ENCODE measurements at places on chromosomes 3 and 15.

GRCh38 chr3:128360705-128361271, 105.9 kb downstream of the DNAJB8 start:
- no peaks in the 10 kb centered on the region for H3K27me3 ChIP-seq
- H3K27ac ChIP-seq: no peak overlapping the region
- H3K36me3 ChIP-seq: no peaks in the 10 kb centered on the region
- no peak overlapping the region for H3K4me3 ChIP-seq
- DNase-seq: no peak

DNA sequence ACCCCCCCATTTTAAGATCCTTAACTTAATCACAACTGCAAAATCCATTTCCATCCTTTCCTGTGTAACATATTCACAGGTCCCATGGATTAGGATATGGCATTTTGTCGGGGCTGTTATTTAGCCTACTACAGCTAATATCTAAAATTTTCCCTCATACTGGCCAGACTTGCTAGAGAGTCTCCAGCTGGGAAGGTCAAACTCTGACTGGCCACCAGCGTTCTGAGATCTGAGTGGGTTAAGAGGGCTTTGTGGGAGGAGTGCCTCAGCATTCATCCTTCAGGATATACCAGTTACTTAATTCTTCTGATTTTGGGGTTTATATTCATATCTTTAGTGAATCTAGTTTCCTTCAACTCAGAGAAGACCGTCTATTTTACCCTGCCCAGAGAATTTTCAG, 17.7 kb downstream of the TM4SF18 start:
- H3K36me3 ChIP-seq: no peaks in the 10 kb centered on the region
- H3K27ac ChIP-seq: no peak overlapping the region

DNA sequence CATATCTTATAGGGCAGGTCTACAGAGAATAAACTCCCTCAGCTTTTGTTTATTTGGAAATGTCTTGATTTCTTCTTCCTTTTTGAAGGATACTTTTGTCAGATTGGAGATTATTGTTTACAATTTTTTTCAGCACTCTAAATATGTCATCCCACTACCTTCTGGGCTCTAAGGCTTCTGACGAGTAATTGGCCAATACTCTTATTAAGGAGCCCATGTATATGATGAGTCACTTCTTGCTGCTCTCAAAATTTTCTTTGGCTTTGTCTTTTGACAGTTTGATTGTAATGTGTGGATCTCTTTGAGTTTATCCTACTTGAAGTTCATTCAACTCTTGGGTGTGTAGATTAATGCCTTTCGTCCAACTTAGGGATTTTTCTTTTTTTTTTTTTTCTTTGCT, 28.9 kb upstream of the CD200R1L start:
- no peaks in the 10 kb centered on the region for H3K36me3 ChIP-seq
- no peaks in the 10 kb centered on the region for H3K4me1 ChIP-seq
- no peak overlapping the region for H3K27ac ChIP-seq

DNA sequence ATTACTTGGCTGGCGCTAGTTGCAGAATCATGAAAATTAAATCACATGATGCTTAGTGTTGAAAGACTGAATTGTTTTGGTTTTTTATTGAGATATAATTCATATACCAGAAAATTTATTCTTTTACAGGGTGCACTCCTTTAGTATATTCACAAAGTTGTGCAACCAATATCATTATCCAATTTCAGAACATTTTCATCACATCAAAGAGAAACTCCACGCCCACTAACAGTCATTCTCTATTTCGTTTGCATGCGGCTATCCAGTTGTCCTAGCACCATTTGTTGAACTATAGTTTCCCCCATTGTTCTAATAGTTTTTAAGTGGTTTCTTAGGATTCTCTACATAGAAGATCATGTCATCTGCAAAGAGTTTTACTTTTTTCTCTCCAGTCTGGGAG, 3.7 kb downstream of the EHD4 start:
- no peak overlapping the region for H3K4me3 ChIP-seq
- no peak overlapping the region for H3K27ac ChIP-seq
- H3K4me1 ChIP-seq: peaks cover 4% of the 10 kb centered on the region
- H3K27me3 ChIP-seq: no peaks in the 10 kb centered on the region

DNA sequence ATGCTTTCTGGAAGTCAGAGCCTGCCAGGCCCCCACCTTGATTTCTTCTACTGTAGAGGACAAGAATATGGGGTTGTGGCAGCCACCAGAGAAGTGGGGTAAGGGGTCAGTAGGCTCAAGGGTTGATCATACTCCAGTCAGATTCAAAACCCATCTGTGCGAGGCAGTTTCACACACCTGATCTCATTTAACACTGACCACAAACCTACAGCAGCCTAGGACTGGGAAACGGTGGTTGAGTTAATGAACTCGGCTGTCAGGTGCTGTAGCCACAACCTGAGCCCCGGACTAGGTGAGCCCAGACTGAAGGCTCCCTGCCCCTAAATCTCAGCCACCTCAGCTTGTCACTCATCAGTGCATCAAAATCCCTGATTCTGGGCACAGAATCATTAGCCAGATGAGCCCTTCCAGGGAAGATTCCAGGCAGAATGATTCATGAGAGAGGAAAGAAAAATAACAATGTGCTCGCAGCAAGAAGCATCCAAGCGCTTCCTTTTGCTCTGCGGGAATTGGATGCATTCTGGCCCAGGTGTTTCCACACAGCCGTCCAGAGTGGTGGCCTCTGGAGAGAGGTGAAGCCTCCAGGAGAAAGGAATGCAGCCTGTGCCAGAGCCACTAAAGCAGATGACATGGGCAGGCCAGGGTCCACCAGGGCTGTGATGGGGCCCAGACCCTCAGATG, 102.1 kb downstream of the SRGAP3 start:
- no peak overlapping the region for H3K4me3 ChIP-seq
- H3K36me3 ChIP-seq: no peaks in the 10 kb centered on the region

DNA sequence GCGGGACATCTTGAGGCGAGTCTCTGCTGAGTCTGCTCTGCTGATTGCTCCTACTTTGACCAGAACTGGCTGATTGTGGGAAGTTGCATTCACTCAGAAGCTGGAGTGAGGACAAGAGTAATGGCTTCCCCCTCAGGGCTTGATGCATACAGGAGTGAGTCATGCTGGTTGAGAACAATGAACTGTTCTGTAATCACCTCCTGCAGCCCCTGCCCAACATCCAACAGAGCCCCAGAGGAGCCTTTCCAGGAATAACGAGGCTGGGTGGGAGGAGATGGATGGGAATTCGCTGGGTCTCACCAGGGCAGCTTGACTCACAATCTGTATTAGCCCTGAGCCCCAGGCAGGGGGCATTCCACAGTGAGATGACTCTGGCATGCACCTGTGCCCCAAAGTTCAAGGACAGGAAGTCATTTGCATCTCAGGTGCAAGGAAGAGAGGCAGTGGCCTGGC, 85.0 kb downstream of the RAB11A start:
- no peak for DNase-seq
- H3K36me3 ChIP-seq: no peaks in the 10 kb centered on the region
- H3K4me1 ChIP-seq: no peaks in the 10 kb centered on the region
- H3K27me3 ChIP-seq: no peaks in the 10 kb centered on the region

- H3K27me3 ChIP-seq: no peaks in the 10 kb centered on the region
- H3K27ac ChIP-seq: no peak overlapping the region
- no peak overlapping the region for H3K4me3 ChIP-seq
- no peak for DNase-seq
- H3K4me1 ChIP-seq: no peaks in the 10 kb centered on the region
These were observed 13.0 kb downstream of the NIPA2 start for GRCh38 chr15:22851513-22851912.

- no peaks in the 10 kb centered on the region for H3K27me3 ChIP-seq
- DNase-seq: no peak
- H3K36me3 ChIP-seq: no peaks in the 10 kb centered on the region
- no peaks in the 10 kb centered on the region for H3K4me1 ChIP-seq
- no peak overlapping the region for H3K4me3 ChIP-seq
These were observed 2.8 kb upstream of the OR5K1 start for GRCh38 chr3:98460220-98460619.

- no peak for DNase-seq
- H3K36me3 ChIP-seq: no peaks in the 10 kb centered on the region
- no peaks in the 10 kb centered on the region for H3K4me1 ChIP-seq
- H3K27me3 ChIP-seq: no peaks in the 10 kb centered on the region
- no peak overlapping the region for H3K27ac ChIP-seq
These were observed 618.1 kb downstream of the ZNF385D start for GRCh38 chr3:21132896-21133295.

DNA sequence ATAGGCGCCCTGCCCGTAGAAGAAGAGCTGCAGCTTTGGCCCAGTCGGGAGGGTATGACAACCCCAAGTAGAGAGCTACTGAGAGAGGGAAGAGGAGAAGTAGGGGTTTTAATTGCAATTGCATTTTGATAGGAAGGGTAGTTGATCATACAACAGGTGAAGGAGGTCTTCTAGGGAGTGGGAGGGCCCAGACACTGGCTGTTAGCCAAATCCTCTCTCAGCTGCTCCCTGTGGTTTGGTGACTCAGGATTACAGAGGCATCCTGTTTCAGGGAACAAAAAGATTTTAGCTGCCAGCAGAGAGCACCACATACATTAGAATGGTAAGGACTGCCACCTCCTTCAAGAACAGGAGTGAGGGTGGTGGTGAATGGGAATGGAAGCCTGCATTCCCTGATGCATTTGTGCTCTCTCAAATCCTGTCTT, 408.9 kb upstream of the THBS1 start:
- H3K27ac ChIP-seq: peak overlapping the region; percentile 27
- H3K27me3 ChIP-seq: no peaks in the 10 kb centered on the region
- H3K4me3 ChIP-seq: no peak overlapping the region
- H3K4me1 ChIP-seq: peaks cover 11% of the 10 kb centered on the region
- H3K36me3 ChIP-seq: no peaks in the 10 kb centered on the region

DNA sequence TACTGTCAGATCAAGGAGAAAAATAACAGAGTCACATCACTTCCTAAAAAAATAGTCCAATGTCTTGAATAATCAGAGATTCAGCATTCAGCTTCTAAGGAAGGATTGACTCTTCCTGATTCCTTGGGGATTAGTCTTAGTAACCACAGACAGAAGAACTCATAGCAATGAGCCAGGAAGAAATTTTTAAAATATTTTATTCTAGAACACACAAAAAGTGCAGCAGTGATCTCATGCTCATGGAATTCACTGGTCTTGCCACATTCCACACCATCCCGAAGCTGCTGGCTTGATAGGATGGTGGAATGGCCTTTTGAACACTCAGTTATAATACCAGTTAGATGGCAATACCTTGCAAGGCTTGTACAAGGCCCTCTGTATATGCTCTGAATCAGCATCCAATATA, 43.0 kb upstream of the ABI3BP start:
- DNase-seq: no peak
- H3K27ac ChIP-seq: no peak overlapping the region
- no peaks in the 10 kb centered on the region for H3K27me3 ChIP-seq
- no peaks in the 10 kb centered on the region for H3K4me1 ChIP-seq
- H3K36me3 ChIP-seq: no peaks in the 10 kb centered on the region

- no peak for DNase-seq
- no peaks in the 10 kb centered on the region for H3K4me1 ChIP-seq
- H3K27ac ChIP-seq: no peak overlapping the region
- H3K36me3 ChIP-seq: no peaks in the 10 kb centered on the region
- H3K4me3 ChIP-seq: no peak overlapping the region
These were observed 96.4 kb downstream of the ANO10 start for GRCh38 chr3:43525386-43525785.

GRCh38 chr3:9701006-9701405, 2.6 kb upstream of the CPNE9 start:
- no peaks in the 10 kb centered on the region for H3K27me3 ChIP-seq
- no peak overlapping the region for H3K27ac ChIP-seq
- peaks cover 6% of the 10 kb centered on the region for H3K4me1 ChIP-seq
- no peak for DNase-seq

DNA sequence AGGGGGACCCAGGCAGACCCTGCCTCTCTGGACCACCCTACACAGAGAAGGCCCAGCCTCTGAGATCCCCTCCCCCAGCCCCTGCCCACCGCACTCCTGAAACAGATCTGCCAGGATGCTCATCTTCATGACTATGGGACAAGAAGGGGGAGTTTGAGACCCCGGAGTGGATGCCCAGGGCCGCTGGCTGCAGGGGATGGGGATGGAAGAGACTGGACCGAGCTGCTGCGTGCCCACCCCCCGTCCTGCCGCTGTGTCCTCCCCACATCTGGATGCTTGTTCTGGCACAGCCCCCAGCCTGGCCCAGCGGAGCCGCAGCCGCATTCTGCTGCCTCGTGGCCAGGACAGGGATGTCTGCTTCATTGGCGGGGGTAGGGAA, 30.3 kb upstream of the SEMA3F start:
- H3K4me3 ChIP-seq: no peak overlapping the region
- H3K27me3 ChIP-seq: no peaks in the 10 kb centered on the region
- H3K36me3 ChIP-seq: no peaks in the 10 kb centered on the region
- peaks cover 10% of the 10 kb centered on the region for H3K4me1 ChIP-seq

DNA sequence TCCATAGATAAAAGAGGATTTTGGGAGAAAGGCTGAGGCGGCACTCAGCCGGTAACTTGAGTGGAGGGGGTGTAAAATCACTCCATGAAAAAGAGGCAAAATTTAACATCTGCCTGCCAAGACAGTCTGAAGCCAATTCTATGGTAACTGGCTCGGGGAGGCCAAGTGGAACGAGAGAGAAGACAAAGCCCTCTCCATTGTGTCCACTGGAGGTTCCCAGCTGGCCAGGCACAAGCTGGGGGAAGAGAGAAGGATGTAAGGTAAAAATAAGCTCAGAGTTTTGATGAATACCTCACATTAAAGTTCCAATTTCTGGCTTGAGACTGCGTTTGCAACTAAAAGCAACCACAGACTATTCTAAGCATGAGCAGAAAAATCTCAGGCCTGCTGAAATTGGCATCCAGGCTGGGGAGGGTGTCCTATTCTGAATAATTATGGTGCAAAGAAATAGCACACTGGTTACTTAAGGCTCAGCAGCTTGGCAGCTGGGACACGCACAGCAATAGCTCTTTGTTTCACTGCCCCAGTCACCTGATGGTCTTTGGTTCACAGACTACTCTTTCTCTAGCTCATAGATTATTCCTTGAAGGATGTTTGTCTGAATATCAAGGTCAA, 48.8 kb downstream of the CHRD start:
- no peaks in the 10 kb centered on the region for H3K36me3 ChIP-seq
- no peak overlapping the region for H3K27ac ChIP-seq
- no peaks in the 10 kb centered on the region for H3K27me3 ChIP-seq
- DNase-seq: no peak

DNA sequence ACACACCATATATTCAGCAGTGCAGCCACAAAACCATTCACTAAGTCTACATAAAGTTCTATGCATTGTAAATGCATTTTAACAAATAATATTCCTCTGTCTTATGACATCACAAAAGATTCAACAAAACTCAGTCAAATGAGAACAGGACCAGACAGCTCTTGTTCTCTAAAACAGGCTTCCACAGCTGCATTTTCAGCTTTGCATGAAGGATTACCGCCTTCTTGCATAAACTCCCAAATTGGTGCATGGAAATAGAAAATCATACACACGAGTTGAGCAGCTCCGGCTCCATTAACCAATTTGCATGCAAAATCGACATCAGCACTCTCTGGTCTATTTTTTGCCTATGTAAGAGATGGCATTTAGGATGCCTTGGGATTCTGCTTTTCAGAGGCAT, 66.4 kb downstream of the RFTN1 start:
- peaks cover 3% of the 10 kb centered on the region for H3K4me1 ChIP-seq
- H3K36me3 ChIP-seq: no peaks in the 10 kb centered on the region
- H3K4me3 ChIP-seq: no peak overlapping the region
- DNase-seq: no peak

Data from ovary (tissue), 10 donors.